T-helper 17 cell (primary cell): ENCODE measurements at places on chromosomes 5 and 9.

- DNase-seq, result no peak
Measured at GRCh38 chr9:101458963-101459631, 23.5 kb upstream of the ALDOB start.

DNA sequence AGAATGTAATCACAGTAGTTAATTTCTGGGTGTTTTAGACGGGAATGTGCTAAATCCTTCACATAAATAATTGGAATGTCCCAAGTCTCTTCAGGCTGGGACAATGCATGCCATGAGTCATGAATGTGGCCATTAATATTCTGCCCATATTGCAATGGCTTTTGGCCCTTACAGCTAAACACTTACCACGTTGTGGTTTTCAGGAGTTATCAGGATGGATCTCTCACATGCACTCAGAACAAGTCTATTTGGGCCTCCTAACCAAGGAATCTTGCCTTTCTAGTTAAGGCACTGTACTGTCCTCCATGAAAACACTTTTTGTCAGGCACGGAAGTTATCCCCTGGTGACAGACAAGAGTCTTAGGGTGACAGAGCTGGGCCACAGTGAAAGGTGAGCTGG lies 32.7 kb downstream of the PKD2L2 start:
- no peak for DNase-seq

DNA sequence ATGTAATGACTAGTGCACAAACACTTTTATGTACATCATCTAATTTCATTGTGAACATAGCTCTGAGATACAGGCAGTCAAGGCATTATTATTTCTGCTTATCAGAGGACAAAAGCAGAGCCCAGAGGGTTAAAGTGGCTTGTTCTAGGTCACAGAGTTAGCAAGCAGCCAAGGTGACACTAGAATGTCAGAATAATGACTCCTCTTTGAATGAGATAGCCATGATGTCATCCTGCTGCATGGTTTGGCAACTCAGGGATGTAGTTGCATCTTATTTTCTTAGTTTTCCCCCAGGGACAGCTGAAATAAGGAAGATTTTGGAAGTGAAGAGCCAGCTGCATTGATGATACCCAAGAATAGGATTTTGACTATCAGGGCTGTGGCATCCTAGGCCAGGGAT lies 54.4 kb downstream of the KCNV2 start:
- no peak for DNase-seq

DNA sequence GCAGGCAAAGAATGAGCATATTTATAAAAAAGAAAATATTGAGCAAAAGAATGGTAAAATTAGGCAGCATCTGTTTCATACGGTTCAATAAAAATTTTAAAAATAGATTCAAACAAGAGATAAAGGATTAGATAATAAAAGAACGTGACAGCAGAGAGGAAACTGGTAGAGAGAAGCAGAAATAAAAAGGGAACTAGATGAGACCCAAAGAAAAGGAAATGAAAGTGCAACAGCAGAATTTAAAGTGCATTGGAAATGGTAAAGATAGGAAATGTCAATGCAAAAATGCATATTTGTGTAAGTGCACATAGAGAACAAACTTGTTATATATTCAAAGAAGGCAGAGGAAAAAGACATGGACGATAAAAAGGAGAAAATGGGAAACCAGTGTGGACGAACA lies 70.2 kb downstream of the SUSD1 start:
- no peak for DNase-seq

- DNase-seq, result no peak
Measured at GRCh38 chr5:64615895-64616294, 74.4 kb upstream of the SHISAL2B start.

GRCh38 chr5:153618867-153619266 lies 128.4 kb downstream of the GRIA1 start:
- DNase-seq, result no peak

DNA sequence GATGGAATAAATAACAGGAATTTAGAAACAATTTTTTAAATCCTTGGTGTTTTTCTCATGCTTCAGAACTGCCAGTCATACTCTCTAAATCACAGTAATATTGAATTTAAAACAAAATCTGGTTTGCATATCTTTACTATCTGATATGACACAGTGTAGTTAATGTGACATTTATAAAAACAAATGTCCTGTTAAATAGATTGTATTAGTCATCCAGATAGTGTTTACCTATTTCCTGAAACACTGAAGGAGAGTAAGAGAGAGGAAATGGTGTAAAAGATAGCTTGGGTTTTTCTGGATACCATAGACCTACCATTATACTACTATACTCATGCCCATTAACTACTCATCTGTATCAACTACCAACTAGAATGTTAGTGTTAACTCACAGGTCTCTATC lies 292.3 kb downstream of the MAN2A1 start:
- DNase-seq, result no peak

DNA sequence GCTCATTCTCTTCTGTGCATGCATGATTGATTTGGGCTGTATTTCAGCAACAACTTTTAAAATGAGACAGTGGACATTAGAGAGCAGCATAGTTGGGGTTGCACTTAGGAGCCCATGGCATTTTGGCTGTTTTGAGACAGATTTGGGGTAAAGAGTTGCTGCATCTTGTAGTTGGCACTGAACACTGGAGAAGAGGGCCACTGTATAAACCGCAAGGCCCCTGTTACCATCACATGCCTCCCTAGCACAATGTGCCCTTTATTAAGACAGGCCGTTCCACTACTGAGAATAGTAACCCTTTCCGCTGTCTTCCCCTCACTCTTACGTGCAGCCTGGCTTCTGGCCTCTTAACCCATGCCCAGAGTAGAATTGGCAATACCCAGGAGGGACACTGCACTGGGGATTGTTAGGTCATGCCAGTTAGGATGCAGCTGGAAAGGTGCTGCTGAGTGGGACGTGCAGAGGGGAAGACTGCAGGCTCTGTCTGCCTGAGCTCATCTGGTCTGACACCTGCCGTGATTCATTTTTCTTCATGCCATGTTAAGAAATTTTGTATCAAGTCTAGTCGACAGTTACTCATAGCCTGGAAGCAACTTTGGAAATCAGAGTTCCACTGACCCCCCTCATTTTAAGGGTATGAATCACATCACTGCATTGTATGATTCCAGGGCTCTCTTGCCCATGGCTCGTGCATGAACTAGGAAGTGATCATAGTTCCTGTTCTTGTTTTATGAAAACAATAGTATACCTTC lies 146.9 kb upstream of the DMRT1 start:
- no peak for DNase-seq

- DNase-seq, result no peak
Measured at GRCh38 chr9:17625644-17626388, 47.0 kb downstream of the SH3GL2 start.

GRCh38 chr5:72451741-72452505 lies 55.3 kb downstream of the ZNF366 start:
- no peak for DNase-seq

- DNase-seq, result no peak
Measured at GRCh38 chr5:140398379-140398811, 3.2 kb upstream of the ANKHD1 start.

DNA sequence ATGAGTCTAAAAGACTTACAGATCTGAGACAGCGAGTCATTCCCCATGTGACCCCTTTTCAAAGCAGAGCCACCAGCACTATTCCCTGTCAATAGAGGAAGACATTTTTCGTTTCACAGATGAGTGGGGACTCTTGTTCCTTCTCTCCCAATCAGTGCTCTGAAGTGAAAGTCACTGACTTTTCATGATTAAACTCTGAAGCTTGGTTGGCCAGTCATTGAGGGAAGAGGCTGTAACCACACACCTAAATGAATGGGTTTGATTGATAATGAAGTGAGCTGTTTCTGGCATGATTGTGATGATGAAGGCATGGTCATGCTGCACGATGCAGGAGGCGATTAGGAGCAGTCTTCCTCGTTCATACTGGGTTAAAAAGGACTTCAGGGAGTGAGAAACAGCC lies 171.9 kb downstream of the ZNF462 start:
- no peak for DNase-seq

DNA sequence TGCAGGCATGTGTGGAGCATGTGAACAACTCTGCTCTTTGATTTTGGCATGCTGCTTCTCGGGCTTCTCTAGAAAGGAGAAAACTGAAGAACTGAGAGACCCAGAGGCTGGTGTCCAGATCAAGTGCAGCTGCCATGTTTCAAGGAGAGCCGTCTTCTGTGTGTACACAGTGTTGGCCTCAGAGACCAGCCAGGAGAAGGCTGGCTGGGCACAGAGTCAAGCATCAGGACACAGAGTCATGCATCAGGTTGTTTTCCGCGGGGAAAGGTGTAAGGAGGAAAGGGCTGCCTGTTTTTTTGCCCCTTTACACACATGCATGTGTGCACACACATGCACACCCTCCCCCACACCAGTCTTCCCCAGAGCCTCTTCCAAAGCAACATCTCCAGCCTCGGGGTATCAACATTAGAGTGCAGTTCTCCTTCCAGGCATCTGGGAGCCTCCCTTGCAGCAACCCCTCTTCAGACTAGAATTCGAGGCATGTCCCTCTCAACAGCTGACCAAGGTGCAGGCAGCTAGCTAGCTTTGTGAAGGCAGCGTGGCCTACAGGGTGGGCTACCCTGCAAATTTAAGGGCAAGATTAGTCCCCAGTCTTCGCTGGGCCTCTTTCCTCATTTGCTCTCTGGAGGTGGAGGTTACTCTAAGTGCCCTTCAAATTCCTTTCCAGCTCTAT lies 180.9 kb downstream of the AOPEP start:
- no peak for DNase-seq

DNA sequence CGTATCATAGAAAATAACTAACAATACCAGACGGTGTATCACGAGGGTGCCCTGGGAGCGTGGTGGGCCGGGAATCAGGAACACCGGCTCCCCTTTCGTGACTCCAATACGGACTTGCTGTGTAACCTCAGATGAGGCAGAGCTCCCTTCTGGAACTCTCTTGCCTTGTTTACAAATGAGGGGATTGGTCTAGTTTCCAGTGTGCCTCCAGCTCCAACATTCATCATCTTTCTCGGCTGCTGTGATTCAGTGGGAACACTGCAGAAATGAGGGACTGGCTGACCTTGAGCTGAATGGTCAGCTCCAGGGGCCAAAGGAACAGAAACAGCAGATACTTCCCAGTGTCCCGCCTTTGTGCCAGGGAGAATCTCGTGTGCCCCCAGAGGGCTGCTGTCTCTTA lies 22.6 kb upstream of the TGFBI start:
- no peak for DNase-seq

GRCh38 chr9:16191691-16192402 lies 639.0 kb downstream of the CCDC171 start:
- no peak for DNase-seq

GRCh38 chr5:173730632-173731298 lies 114.3 kb upstream of the BOD1 start:
- no peak for DNase-seq
